ENCODE measurements at places on chromosomes 4 and X. TPM values are rescaled to one million over a fixed set of nuclear protein-coding genes. Genes with fewer than 3 reads are reported as not detected.

Gene NAT8L
- total RNA-seq: 4.8 TPM

Gene TNIP3
- total RNA-seq: 1.9 TPM

Gene HSD17B13
- total RNA-seq: 0.10 TPM

Gene FAM47E
- total RNA-seq: 0.38 TPM

Gene FRMPD3
- total RNA-seq: 0.03 TPM

Gene NR0B1
- total RNA-seq: not detected

Gene L1CAM
- total RNA-seq: 94.0 TPM

Gene VEGFD
- not detected for total RNA-seq

Gene ETDA
- not detected for total RNA-seq

Gene OPHN1
- total RNA-seq: 2.7 TPM

Gene ZNF732
- total RNA-seq: not detected

Gene FRMPD4
- total RNA-seq: 0.48 TPM

Gene TMPRSS11D
- total RNA-seq: not detected

Gene TAF7L
- total RNA-seq: not detected

Gene EVC
- total RNA-seq: 11.3 TPM

Gene CENPVL2
- not detected for total RNA-seq

Gene CNGA1
- not detected for total RNA-seq

Gene EGF
- 8.0 TPM for total RNA-seq

Gene LINC00632
- 0.48 TPM for total RNA-seq

Gene SLC25A43
- 14.9 TPM for total RNA-seq

Gene KLHL4
- 3.3 TPM for total RNA-seq

Gene ARSD
- 17.7 TPM for total RNA-seq

- DNase-seq: peak; percentile 87
Observed at GRCh38 chrX:66638591-66639500, at the start of gene EDA2R. TSS of gene EDA2R (minus strand) at chrX:66639078. CDS start at chrX:66616020, 23,058 bp downstream.

DNA sequence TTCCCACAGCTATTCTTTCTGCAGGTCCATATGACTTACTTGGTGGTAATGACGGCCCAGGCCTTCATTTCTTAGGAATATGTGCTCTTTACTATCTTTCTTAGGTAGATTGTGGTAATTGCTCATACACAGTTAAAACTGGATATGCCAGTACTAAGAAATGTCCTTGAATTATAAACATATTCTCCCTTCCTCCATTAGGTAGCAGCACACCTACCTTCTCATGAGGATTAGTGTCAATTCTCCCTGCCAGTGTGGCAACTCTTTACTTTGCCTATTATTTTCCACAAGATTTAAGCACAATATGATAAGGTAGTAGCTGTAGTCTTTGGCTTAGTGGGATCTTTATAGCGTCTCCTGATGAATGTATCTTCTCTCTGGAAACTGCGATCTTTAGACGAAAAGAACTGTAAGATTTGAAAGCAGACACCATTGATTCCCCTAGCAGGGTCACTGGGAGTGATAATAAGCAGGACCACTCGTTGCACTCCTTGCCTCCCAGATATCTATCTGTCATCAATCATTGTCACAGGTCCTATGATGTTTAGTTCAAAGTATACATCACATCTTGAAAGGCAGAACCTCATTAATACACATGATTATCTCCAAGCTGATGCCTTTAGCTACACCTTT lies 1240.7 kb downstream of the C4orf33 start:
- DNase-seq: peak; percentile 22

DNA sequence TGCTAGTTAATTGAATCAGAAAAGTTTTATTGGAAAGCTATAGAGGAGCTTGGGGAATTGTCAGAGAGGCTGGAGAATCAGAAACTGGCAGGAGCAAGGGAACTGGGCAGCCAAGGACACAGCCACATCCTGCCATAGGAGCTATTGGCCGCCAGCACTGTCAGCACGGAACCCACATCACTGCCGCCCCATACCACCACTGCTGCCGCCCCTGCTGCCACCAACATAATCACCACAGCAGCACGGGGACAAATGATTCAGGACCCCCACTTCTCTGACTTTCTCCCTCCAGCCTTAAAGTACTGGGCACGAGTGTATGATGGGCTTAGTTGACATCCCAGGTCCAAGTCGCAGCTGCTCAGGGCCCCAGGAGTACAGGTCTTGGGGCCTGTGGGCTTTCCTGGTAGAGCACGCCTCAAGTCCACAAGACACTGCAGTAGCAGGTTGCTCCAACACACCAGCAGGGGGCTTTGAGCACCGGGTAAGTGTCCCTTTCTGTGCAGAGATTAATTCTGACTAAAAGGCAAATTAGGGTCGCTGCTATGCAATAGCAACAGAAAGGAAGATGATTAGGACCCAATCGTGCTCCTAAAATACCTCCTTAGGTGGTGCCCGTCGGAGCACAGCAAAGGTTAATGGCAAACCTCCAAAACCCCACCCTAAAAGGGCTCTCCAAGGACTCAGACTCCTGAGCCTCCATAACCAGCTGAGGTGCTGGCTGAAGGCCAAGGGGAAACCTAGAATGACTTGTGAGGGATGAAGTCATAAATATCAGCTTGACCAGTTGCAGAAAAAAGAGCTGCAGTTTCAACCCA lies 6.9 kb downstream of the PJA1 start:
- peak; percentile 66 for DNase-seq

- DNase-seq: no peak
Observed at GRCh38 chrX:11757397-11757718, 679 bp upstream of the MSL3 start.

- DNase-seq: no peak
Observed at GRCh38 chr4:3414421-3415279, 27.1 kb upstream of the HGFAC start.

DNA sequence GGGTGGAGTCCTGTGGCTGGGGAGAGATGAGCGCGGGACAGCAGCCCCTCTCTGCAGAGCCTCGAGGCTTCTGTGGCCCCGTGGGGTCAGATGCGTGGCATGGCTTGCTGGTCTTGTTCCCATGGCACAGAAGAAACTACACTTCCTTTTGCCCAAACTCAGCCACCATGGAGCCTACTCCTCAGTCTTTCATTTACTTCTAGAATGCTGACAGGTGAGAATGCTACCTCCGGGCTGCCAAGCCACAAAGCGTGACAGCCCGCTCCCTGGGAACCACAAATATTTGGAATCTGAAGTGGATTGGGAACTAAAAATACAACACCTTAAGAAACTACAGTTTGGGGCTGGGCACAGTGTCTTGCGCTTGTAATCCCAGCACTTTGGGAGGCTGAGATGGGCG lies 98.0 kb downstream of the TRAPPC11 start:
- peak; percentile 8 for DNase-seq

- no peak for DNase-seq
Observed at GRCh38 chrX:47097018-47097417, 18.8 kb downstream of the RGN start.

GRCh38 chrX:103480526-103480925 lies 38.8 kb downstream of the RAB40A start:
- DNase-seq: no peak

DNA sequence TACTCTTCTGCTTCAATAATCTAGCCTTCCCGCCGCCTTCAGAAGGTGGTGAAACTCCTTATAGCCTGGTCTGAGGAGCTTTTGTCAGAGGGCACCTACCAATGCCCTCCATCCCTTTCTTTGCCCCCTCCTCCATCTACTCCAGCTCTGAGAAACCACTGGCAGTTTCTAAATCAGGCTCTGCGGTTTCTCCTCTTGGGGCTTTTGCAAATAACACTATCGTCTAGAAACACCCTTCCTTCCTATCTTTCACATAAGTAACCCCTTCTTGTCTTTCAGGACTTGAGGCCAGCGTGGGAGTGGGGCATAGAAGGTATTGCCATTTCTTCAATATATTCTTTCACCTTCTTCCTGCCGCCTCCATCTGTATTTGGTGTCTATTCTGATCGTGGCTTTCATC lies 1.2 kb upstream of the EFHC2 start:
- no peak for DNase-seq

DNA sequence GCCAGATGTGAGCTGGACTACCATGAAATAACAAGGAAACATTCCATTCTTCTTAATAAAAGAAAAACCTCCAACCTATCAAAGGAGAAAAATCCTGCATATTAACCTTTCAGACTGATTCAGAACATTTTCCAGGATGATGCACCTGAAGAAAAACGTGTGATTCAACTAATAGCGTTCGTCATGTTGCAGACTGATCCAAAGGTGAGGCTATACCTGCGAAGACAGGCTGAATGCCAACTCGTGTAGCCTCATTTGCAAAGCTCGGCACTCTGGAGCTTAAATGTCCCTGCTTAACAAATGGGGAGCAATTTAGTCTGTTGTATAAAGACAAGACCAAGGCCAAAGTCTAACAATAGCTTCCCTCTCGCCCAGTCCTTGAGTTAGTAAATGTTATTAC lies 172.0 kb upstream of the NOCT start:
- DNase-seq: no peak

DNA sequence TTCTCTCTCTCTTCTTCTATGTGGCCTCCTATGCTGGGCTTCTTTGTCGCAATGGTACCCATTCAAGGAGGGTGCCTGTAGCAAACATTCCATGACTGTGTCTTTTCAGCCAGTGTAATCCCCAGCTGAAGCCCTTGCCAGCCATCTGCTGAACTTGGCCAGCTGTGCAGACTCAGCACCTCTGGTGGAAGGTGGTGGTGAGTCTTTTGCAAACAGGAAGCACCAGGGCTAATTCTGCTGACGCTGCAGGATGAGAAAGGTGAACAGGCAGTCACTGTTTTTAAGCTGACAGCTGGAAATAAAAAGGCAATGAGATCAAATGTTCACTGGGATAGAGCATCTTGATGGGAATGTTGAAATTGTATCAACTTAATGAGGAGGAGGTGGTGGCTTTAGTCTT lies 298.7 kb upstream of the CLNK start:
- DNase-seq: no peak

DNA sequence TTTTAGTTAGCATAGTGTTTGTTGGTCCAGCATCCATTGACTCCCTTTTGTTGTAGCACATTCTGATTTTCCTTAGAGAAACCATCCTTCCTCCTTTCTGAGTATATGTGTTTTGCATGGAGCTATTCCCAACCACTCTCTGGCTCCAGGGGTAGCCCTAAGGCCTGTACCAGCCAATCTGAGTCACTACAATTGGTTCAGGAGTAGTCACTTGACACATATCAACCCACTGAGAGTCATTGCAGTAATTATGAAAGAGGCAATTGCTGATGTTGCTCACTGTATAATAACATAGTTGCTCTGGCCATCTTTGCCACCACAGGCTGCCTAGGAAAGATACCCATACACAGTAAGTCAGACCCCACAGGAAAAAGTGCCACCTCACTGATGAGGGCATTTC lies 71.2 kb upstream of the GRID2 start:
- DNase-seq: no peak

- peak; percentile 29 for DNase-seq
Observed at GRCh38 chrX:119762718-119763117, 4.3 kb downstream of the SOWAHD start.

DNA sequence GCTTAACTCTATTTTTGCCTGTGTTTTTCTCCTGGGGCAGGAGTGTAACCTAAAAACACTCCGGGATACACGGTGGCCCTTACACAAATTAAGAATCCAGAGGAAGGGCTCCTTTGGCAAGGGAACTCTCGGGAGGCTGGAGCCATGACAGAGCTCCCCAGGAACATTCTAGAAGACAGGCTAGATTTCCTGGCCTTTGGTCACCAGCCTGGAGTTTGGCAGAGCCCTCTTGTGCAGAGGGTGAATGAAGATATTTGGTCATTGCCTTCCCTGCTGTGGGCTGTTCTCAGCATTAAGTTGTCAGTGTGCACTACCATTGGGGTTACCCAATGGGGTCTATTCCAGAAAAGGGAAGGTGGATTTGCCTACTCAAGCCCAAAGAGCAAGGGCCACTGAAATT lies 53.8 kb upstream of the LNX1 start:
- DNase-seq: no peak

DNA sequence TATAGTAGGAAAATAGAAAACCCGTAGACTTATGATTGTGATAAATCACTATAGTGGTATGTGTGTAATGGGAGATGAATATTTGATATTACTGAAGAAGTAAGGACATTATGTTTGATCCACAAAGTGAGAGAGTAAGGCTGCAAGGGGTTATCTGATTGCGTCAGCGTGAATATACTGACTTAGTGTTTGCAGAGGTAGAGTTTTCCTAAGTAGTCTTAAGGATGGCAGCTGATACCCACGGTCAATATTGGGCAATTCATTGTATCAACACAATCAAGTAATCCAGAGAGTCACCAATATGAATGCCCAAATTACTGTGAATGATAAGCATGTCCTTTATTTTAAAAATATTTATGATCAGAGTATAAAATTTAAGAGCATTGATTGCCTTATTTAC lies 83.7 kb downstream of the SPOCK3 start:
- DNase-seq: no peak

GRCh38 chrX:150767475-150768131 lies 74.4 kb downstream of the MTMR1 start:
- peak; percentile 46 for DNase-seq

GRCh38 chr4:119209586-119209985 lies 2.9 kb upstream of the USP53 start:
- no peak for DNase-seq

DNA sequence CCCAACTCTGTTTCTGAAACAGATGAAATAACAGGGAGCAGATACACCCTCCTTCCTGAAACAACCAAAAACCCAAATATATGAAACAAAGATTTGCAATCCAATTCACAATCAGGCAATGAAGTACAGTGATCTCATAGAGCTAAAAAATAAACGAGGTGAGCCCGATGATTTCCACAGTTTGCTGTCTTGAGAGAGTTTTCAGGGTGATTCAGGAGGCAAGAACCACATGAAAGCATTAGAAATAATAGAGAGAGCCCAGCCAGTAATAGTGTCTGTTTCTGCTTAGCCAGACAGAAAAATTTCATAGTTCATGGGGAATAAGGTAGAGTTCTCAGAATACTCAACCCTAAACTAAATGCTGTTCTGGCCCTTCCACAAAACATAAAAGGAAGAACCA lies 296.2 kb downstream of the PDHA2 start:
- DNase-seq: no peak

GRCh38 chrX:47030339-47030738 lies 47.9 kb upstream of the RGN start:
- DNase-seq: peak; percentile 51

DNA sequence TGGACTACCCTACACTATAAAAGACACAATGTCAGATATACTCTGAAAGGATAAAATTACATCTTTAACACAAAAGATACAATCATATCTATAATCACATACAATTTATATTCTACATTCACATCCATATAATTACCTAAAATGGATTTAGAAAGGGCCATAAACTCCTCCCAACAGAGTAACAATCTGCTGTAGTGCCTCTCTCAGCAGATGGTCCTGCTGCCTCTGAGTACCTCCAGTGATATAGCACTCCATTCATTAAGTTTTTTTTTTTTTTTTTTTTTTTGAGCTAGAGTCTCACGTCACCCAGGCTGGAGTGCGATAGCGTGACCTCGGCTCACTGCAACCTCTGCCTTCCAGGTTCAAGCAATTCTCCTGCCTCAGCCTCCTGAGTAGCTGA lies 7.4 kb downstream of the ANKRD37 start:
- no peak for DNase-seq

DNA sequence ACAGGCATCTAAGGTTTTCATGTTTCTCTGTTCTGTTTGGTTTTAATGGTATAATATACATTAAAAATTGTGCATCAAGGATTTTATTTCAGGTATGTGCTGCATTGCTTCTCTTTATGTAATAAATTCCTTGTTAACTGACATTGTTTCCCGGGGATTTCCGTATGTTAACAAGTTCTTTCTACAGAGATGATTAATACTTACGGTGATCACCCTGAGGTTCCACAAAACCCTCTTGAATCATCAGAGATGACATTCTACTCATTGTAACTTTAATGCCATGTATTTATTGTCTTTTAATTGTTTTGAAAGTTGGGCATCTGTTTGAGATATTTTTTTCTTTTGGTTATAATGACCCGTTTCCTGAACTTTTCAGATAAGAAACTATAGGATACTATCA lies 37.5 kb downstream of the ARHGAP10 start:
- peak; percentile 61 for DNase-seq

GRCh38 chr4:119788349-119789266 lies 160.0 kb upstream of the PDE5A start:
- no peak for DNase-seq
